ENCODE measurements at places on chromosomes 4 and X. TPM values are rescaled to one million over a fixed set of nuclear protein-coding genes. Genes with fewer than 3 reads are reported as not detected.

GRIA3 gene
- total RNA-seq, result not detected

TBC1D9 gene
- total RNA-seq, result 28.2 TPM

REST gene
- total RNA-seq, result 39.9 TPM

MTNR1A gene
- total RNA-seq, result not detected

COL25A1 gene
- total RNA-seq, result 0.06 TPM

SLC25A53 gene
- 12.6 TPM for total RNA-seq

NKX6-1 gene
- total RNA-seq, result 0.47 TPM

OPN1LW gene
- not detected for total RNA-seq

ERAS gene
- not detected for total RNA-seq

All from HT1080 (cell line).